Mesenchymal stem cell (in vitro differentiated cells and primary cell): ENCODE measurements at places on chromosomes 4 and X.

GRCh38 chr4:170400361-170400760, 310.6 kb upstream of the AADAT start:
- no peak for DNase-seq

DNA sequence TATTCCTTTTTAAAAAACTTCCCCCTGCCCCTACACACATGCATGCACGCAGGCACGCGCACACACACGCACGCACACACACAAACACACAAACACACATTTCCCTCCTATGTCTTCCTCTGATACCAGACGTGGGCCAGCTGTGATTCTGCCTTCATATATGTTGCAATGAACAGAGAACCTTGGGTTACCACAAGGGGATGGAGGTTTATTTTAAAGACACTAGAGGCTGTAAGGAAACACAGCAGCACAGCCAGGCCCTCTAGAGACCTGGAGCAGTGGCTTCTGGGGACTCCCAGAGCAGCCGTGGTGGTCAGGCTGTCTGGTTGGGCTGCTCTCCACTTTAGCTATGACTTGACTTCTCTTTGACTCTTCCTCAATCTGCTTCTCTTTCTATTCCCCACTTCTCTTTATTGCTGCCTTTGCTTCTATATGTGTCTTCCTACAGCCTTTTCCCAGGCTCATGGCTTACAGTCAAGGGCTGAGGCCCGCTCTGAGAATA, 3.2 kb upstream of the TLR10 start:
- peak; percentile 10 for DNase-seq

DNA sequence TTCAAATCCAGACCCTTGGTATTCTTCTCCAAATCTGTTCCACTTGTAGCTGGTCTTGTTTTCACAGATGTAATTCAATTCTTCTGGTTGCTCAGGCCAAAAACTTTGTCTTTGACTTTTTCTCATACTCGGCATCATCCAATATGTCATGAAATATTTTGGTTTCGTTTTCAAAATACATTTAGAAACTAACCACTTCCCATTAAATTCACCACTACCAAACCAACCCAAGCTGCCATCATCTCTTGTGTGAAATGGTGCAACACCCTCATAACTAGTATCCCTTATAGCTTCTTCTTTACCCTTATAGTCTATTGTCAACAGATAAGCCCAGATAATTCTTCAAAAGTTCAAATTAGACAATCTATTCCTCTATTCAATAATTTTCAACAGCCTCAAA, 192.1 kb downstream of the PRR32 start:
- DNase-seq: no peak

DNA sequence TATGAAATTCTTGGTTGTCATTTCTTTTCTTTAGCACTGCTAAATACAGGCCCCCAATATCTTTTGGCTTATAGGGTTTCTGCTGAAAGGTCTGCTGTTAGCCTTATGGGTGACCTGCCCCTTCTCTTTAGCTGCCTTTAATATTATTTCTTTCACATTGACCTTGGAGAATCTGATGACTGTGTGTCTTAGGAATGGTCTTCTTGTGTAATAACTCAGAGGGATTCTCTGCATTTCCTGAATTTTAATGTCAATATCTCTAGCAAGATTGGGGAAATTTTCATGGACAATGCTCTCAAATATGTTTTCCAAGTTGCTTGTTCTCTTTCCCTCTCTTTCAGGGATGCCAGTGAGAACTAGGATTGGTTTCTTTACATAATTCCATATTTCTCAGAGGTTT, 292.4 kb downstream of the SLC7A11 start:
- DNase-seq: no peak

DNA sequence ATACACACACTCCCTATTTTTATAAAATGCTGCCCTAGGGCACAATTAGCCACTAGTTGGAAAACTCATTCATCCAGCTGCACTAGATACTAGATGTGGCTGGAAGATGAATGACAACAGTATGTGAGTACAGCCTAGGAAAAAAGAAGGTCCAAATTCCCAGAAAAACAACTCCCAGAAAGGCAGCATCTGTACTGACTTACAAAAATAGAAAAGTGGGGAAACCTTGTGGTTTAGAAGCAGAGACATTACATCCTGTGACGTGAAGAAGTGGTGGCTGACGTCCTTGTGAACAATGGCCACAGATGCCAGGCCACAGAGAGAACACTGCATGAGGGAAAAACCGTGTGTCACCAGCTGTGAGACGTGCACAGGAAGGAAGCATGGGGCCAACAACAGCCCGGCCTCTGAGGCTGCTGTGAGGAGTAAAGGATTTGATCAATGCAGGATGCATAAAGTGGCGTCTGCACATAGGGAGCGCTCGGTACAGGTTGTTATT, 81.2 kb downstream of the SPRY1 start:
- peak; percentile 93 for DNase-seq

DNA sequence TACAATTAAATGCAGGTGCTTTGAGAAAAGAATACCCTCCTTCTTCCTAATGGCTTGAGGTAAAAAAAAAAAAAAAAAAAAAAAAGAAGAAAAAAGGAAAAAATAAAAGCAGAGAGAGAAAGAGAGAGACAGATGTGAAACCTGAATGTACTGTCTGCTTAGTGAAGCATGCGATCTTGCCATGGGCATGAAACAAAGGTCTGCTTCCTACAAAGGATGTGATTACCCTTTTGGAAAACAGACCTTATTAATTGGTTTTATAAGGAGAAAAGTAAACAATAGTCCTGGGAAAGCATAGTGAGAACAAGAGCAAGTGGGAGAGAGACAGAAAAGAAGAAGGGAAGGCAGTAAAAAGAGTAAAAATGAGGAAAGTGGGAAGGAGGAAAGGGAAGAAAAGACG, 526.1 kb upstream of the PABPC4L start:
- DNase-seq: no peak

GRCh38 chrX:57519578-57520118, 72.2 kb upstream of the ZXDB start:
- no peak for DNase-seq

DNA sequence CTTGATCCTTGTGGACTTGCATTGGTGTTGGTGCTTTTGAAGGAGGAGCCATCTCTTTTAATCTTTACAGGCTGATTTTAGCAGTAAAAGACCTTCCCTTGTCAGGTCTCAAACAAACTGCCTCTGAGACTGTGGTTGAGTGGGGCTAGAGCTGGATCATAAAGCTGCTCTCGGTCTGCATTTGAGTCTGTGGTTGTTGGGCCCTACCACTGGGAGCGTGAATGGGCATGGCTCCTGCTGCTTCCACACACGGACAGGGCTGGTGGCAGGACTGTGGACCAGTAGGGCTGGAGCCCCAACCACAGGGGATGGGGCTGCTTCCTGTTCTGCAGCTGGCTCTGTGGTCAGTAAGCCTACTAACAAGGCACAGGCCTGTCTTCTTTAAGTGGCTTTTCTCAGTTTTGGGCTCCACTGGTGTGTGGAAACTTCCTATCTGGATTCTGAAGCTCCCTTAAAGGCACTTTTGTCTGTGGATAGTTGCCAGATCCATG, 130.6 kb downstream of the RBM46 start:
- no peak for DNase-seq

DNA sequence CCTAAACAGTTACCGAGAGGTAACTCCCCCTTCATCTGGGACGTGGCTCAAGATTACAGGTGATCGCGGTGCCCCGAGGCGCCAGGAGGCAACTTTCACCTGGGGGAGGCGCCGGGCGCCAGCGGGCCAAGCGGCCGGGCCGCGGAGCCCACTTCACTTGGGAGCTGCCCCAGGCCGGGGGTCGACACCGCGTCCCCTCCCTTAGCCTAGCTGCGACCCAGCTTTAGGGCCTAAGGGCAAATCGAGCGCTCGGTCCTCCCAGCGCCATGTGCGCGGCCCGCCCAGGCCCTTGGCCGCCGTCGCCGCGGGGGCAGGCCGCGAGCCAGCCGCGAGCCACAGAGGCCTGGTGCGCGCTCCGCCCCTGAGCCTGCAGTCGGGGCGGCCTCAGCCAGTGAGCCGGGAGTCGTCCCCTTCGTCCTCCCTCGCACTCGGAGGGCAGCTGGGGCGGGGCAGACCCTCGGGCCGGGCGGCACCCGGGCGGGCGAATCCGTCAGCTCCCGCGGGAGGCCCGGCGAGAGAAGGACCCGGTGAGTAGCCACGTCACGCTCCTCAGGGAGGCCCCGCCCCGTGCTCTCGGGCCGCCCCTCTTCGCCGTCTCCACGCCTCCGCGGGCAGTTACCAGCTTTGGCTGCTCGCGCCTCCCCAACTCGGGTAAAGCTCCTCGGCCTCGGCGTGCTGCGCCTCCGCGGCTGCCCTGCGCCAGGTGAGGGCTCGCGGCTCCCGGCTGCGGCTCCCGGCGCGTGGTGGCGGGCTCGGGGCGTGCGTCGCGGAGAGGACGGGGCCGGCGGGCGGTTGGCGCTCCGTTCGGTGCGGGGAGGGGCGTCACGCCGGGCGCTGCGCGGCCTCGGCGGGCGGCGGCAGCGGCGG, at the start of gene LARP1B:
Gene LARP1B, plus strand, starts transcription at position 614 of the 867 bp plus-strand sequence. CDS start 13,640 bp downstream, outside the sequence.
- peak; percentile 97 for DNase-seq

DNA sequence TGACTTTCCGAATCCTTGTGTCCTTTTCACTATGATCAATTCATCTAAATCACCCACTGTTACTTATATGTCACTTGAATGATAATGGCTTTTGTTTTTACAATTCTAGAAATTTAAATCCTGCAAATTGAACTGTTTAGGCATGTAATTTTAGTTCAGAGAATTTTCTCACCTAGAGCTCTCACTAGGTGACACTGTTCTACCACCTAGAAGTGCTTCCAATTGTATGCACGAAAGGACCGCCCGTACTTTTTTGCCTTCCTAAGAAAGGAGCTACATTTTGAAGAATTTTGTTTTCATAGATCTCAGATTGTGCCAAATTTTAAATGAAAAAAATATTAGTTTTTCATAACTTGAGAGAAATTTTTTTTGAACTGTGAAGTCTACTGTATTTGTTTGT, 481.6 kb upstream of the FSTL5 start:
- DNase-seq: no peak

- DNase-seq: no peak
Measured at GRCh38 chr4:172648471-172648870, 520.1 kb upstream of the GALNT7 start.

- DNase-seq: peak; percentile 43
Measured at GRCh38 chrX:51614353-51615012, 4.2 kb downstream of the CENPVL3 start.

DNA sequence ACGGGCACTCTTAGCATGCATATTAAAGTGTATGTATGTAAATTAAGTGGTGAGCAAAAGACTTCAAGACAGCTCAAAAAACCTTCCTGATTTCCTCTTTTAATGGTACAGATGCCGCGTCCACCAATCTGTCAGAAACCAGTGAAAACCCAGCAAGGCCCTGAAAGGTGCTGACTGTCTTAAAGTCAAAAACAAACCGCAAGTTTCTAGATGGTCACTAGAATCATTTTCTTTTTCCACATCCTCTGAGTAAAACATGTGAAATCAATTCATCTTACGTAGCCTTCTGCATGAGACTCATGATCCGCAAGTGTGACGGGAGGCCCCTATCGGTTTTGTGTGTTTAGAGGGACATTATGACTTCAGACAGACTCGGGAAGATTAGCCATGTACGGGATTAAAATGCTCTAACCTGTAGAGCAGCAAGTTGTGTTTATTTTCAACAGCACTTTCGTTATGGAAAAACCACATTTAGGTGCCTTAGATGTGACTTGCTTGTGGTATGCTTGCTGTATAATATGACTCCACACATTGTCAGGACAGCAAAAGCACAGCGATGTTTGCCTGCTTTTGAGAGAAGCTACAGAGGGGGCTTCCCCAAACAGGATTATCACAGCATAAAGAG, 88.2 kb upstream of the STS start:
- no peak for DNase-seq

DNA sequence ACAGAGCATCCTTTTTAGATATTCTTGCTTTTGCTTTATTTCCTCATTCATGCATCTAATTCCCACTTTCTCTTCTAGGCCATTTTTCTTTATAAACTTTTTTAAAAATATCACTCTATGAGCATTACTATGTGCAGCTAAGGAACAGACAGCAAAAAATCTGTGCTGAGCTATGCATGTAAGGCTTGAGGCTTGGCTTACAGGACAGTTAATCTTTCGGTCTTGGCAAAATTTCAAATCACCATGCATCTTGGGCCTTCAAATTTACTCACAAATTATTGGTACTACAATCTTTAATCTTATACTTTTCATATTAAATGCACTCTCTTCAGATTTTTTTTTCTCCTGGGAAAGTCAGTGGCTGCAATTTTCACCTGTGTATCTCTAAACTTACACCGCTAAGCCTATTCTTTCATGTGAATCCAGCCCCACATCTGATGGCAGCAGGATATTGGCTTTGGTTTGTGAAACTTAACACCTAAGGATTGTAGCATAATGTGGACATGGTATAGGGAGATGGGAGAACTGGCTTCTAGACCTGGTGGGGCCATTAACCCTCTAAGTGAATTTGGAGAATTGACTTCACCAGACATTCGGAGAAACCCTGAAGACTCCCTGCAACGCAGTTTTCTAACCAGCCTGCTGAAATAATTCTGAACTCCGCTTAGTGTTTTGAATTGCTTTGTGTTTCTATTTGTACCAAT, 278.3 kb downstream of the SPRY1 start:
- no peak for DNase-seq

DNA sequence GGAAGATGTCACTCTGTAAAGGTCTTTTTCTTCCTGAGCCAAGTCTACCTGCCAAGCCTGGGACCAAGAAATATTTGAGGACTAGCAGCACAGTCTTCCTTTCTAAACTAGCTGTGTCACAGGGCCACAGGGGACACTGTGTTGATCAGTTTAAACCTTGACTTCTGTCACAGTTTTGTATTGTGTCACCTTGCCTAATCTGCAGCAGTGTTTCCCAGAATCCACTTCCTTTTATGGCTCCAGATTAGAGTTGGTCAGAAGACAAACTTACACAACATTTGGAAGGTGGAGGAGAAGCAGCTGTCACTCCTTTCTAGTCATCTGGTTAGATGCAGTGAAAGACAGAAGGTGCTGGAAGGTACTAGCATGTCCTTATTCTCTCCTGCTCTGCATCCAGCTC, 143.1 kb upstream of the BCOR start:
- no peak for DNase-seq

DNA sequence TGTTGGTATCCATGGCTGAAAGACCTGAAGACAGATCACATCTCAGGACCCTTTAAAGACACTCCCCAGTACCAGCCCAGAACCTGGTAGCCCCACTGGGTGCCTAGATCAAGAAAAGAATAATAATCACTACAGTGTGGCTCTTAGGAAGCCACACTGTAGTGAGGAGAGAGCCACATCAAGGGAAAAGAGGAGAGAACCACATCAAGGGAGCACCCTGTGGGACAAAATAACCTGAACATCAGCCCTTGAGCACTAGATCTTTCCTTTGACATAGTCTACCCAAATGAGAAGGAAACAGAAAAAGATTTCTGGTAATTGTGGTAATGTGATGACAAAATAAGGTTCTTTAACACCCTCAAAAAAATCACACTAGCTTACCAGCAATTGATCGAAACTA, 15.3 kb downstream of the RTL3 start:
- no peak for DNase-seq

DNA sequence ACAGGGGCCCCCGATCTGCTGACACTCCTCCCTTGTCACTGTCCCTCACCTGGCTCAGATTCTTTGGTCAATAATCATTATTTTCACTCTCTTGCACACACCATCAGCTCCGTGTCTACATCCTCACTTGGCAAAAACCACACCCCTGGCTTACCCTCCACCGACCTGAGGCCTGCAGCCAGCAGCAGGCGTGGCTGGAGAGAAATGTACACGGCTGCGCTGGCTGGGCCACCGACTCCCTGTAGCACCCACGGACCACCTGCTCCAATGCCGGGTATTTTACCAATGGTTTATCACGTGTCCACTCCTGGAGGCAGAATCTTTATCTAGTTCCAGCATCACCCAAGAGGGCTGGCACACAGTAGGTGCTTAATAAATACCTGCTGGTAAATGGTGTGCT, 98.4 kb downstream of the WFS1 start:
- no peak for DNase-seq
